ENCODE measurements at places on chromosomes 16 and 17.

- no peak for DNase-seq
Observed at GRCh38 chr17:78127239-78127887, 1.2 kb downstream of the TMC6 start.

DNA sequence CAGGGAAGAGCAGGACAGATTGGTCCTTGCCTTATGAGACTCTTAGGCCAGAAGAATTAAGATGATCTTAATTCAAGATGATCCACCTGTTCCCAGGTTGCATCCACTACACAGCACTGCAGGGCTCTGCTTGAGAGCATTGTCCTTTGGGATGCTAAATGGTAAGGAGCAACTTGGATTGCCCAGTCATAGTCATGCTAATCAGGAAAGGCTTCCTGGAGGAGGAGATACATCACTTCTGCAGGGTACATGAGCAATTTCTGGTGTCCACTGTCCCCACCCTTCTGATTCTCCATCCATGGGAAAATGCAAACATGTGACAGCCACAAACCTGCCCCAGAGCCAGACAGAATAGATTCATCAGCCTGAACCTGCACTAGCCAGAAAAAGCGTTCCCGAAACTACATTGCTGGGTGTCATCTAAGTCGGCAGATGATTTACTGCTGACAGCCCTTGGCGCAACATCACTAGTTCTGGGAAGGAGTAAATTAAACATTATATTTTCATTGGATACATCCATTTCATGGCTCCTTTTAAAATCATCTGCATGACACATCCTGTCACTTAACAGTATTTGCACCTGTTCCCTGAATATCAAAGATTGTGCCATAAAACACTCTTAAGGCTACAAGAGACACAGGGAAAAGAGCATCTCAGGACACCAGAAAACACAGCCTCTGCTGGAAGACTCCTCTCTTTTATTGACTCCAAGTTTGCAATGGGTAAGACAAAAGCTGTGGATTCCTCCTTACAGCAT is 282.2 kb downstream of the MAF start:
- no peak for DNase-seq

DNA sequence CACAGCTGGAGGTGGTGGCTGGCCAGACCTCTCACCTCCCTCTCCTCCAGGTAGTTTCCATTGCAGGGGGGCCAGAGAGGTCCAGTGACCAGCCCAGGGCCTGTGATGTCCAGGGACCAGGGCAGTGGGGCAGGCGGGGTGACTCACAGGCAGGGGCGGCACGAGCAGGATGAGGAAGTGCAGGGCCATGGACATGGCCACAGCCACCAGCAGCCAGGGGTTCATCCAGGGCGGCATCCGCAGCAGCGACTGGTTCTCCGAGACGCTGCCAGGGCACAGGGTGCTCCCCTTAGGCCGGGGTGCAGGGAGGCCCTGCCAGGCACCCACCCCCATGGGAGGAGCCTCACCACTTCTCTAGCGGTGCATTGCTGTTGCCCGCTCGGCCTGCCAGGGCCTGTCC is 12.9 kb upstream of the P2RX1 start:
- DNase-seq: no peak

GRCh38 chr17:10290041-10290440 is 82.8 kb downstream of the MYH13 start:
- DNase-seq: no peak

GRCh38 chr16:78034530-78034929 is 12.2 kb downstream of the CLEC3A start:
- DNase-seq: no peak

- no peak for DNase-seq
Observed at GRCh38 chr16:81790277-81790676, 11.2 kb downstream of the PLCG2 start.

DNA sequence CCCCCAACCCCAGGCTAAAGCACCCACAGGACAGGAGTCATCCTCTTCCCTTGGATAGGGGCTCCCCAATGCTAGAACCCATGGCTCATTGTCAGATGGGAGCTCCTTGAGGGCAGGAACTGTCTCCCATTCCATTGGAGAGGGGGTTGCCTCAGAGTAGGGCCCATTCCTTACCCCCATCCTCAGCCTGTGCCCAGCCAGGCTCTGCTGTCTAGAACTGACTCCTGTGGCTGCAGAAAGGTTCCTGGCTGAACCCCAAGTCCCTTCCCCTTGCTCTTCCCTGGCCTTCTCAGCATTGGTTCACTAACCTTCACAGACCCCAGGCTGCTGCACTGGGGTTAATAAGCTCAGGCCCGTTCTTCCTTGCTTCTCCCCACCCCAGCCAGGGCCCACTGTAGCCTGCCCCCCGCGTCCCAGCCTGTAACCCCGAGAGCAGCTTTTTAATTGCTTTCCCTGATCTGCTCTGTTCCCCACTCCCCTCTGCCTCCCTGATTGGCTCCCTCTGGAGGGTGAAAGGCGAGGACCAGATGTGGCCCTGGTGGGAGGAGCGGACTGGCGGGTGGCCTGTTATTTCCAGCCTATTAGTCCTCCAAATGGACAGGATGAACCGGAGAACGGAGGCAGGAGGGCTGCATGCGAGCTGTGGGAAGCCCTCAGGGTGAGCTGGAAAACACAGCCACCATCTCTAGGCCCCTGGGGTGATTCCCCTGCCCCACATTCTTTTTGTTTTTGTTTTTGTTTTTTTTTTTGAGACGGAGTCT is 6.0 kb upstream of the GFAP start:
- no peak for DNase-seq

DNA sequence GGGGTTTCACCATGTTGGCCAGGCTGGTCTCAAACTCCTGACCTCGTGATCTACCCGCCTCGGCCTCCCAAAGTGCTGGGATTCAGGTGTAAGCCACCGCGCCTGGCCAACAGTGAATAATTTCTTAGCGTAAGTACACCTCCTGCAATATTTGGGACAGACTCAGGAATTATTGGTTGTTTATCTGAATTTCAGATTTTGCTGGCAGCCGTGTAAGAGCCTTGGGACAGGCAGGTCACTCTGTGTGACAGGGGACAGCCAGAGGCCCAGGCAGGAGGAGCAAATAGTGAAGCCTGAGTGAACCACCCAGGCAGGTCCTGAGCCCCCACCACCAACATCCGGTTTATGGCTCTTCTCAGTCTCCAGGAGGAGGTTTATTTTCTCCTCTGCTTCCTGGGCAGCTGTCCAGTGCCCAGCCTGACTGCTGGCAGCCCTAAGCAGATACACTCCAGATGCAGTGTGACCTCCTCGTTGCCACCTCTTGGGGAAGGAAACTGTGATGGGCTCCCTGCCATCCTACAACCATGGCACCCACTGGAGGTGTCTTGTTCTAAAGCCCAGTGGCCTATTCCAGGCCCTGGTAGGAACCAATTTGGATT is 26.2 kb upstream of the ADORA2B start:
- DNase-seq: no peak

DNA sequence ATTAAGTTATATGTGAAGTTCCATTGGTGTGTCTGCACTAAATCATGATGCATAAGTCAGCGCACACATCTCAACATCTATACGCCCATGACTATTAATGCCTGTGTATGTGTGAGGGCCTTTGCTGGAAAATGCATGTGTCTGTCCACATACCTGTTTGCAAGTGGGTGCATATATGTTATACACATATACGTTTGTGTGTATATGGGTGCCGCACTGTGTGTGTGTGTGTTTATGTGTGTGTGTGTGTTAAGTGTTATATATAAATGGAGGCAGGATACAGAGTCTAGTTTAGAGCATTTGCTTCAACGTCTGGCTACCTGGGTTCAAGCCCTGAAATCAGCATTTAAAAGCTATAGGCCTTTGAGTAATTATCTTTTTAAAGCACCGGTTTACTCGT is 19.5 kb downstream of the GP2 start:
- DNase-seq: no peak

DNA sequence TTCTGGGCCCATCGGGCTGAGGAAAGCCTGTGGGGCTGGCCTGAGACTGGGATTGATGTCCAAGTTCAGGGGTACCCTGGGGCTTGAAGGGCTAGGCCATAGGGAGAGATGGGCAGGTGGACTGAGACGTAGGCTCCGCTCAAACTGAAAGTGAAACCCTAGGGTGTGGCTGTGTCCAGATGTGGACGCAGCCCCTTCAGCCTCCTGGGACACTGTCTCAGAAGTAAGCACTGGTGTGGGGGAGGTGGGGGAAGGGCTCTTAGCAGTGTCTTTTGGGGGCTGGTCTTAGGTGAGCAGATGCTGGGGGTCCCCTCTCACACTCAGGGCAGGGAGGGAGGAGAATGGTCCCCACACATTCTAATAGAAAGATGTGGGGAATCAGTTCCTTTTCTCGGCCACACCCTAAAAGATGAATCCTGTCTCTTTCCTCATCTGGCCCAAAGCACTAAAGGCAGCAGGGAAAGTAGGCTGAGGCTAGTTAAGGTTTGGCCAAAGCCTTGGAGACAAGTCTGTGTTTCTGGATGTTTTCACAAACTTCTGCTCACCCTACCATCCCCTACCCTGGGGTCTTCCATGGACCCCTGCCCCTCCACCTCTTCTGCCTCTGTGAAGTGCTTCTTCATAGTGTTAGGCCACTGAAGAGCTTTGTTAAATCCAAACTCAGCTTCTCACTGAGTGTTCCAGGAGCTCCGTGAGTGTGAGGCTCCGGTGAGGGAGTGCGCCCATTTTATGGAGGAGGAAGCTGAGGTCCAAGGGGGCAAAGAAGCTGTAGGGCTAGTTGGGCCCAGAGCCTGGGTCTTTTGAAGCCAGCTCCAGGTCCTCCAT is 5.6 kb downstream of the FMNL1 start:
- no peak for DNase-seq

DNA sequence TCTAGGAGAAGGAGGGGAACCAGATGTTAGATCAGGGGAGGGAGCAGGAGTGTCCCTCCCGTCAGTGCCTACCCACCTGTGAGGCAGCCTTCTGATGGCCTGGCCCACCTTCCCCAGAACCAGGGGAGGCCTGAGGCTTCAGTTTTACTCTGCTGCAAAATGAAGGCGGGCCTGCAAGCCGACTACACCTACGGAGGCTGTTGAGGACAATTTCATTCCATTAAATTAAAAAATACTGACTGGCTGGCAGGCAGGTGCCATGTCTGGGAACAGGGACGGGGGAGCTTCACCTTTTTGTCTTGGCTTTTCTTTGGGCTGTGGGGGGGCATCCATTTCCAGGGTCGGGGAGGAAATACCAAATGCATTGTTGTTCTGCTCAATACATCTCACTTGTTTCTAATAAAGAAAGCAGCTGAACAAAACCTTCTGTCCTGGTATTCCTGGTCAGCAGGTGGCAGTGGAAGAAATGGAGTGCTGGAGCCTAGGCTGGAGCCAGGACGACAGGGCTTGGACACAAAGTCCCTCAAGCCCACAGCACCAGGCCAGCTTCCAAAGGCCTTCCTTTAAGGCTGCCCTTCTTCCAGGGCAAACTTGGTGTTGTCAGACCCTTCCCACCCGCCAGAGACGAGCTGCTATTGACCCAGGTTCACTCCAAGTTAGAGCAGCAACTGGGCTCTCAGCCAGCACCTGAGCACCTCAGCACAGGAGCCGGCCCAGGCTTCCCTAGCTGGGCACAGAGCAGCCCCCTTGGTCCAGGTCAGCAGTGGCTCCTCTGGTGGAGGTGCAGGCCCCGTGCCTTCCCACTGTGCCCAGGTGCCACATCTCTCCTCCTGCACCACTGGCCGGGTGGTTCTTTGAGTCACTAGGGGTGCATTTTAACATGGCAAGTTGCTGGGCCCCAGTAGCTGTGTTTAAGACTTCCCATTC is 23.5 kb downstream of the PLCD3 start:
- DNase-seq: no peak
